Right kidney (tissue), 9 donors: ENCODE measurements at places on chromosomes 7 and 10.
A peak's percentile ranks its signal among the peaks of the same experiment; 100 is the strongest.

- no peak for DNase-seq
Observed at GRCh38 chr10:79159785-79160184, 91.0 kb downstream of the ZMIZ1 start.

- peak; percentile 78 for DNase-seq
Observed at GRCh38 chr7:122303531-122304318, 825 bp downstream of the FEZF1 start.

DNA sequence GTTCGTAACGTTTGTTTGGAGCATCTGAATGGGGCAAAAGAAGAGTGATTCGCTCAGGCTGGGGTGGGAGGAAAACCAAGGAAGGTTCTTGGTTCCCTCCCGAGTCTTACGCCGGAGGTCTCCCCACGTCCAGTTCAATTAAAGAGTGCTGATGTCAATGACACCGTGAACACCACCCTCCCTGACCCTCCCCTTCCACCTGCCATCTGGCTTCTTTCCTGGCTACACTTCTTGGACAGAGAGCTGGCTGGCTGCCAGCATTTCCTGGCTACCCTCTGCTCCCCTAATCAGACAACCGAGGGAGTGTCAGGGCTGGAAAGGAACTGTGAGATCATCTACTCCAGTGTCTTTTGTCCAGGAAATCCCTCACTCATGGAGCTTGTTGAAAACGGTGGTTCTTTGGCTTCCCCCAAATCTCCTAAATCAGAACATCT lies 24.1 kb upstream of the FFAR4 start:
- DNase-seq = peak; percentile 58

DNA sequence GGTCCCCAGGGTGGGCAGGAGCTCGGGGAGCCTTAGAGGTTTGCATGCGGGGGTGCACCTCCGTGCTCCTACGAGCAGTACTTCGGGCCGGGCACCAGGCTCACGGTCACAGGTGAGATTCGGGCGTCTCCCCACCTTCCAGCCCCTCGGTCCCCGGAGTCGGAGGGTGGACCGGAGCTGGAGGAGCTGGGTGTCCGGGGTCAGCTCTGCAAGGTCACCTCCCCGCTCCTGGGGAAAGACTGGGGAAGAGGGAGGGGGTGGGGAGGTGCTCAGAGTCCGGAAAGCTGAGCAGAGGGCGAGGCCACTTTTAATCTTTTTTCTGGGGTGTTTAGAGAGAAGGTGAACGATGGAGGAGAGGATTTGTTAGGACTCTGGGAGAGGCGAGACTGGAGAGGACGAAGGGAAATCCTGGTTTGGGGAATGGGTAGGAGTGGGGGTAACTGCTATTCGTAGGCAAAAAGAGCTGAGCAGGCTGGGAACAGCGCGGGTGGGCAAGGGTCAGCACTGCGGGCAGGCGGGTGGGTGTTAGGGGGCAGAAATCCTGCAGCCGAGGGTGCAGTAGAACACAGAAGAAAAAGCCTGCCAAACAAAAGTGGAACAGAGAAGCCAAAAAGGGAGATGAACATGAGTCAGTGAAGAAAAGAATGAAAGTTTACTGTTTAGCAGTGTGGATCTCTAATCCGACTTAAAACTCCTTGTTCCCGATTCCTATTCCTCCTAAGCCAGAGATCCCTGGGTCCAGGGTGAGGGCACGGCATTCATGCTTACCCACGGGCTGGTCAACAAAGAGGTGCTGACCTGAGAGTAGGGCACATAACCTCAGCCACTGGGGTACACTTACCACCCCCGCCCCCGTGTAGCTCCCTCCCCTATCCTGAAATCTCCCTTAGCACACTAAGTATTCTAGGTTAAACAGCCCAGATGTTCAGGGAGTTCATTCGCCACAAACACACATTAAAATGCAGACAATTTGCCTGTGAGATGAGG lies 26.9 kb downstream of the PRSS2 start:
- no peak for DNase-seq

DNA sequence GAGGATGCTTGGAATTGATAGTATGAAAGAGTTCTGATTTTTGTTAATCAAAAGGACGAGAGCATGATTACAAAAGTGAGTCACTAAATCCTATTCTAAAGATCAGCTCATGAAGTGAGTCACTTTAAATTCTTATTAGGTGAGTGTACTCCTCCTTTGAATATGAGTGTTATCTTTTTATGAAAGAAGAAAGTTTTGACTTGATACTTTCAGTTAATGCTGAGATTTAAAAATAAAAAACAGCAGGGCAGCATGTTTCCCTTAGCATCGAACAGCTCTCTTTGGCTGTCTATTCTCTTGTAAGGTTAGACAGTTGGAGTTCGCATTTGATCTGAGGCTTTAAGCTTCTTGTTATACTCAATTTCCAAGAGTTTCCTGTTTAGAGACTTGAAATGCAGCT lies 222.0 kb downstream of the TWIST1 start:
- DNase-seq = no peak

- DNase-seq = no peak
Observed at GRCh38 chr7:44979481-44980392, 922 bp upstream of the MYO1G start.

- no peak for DNase-seq
Observed at GRCh38 chr7:153675131-153675530, 377.1 kb upstream of the DPP6 start.

GRCh38 chr7:26508917-26509316 lies 217.3 kb downstream of the SNX10 start:
- no peak for DNase-seq

DNA sequence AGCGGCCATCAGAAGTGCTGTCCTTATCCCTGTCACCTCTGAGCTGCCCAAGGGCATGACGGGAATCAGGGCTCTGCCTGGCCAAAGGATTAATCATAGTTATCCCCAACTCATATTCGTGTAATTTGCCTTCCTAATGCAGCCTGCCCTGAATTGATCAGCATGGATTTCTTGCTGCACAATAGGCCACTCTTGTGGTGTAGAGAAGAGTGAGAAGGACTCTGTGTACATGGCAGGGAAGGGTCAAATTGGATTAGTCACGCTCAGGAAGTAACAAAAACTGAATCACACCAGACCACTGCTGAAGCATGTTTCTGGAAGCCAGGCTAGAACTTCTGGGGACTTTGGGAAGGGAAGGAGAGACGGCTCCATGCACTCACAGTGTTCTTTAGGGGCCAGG lies 227.0 kb downstream of the BUB3 start:
- no peak for DNase-seq

DNA sequence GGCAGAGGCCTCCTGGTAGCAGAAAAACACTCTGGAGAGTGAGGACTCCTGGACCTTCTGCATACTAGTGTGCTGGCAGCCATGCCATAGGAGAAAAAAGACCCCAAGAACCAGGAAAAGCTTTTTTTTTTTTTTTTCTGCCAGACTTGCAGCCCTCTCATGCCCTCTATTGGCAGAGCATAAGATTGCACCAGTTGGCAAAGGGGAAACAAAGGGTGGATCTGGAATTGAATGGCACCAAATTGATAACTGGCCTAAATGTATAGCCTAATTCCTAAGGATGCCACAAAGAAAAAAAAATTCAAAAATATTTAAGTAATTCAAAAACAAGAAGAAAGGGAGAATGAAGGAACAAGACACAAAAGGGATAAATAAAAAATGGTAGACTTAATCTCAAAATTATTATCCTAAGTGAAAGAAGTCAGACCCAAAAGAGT lies 112.5 kb upstream of the GHITM start:
- no peak for DNase-seq

- no peak for DNase-seq
Observed at GRCh38 chr7:157460721-157461120, 123.9 kb downstream of the DNAJB6 start.

- no peak for DNase-seq
Observed at GRCh38 chr7:74059681-74060588, 23.7 kb upstream of the LIMK1 start.

DNA sequence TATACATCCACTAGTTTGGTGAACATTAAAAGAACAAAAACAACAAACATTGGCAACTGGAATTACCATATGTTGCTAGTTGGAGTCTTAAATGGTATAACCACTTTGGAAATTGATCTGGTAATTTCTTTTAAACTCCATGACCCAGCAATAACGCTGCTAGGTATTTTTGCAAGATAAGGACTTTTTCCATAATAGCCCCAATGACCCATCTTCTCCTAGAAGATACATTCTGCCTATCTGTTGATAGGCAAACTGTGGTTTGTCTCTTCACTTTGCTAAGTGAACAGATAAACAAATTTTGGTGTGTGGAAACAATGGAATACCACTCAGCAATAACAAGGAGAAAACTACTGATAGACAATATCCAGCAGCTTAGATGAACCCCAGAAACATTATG lies 30.6 kb upstream of the MTURN start:
- no peak for DNase-seq

DNA sequence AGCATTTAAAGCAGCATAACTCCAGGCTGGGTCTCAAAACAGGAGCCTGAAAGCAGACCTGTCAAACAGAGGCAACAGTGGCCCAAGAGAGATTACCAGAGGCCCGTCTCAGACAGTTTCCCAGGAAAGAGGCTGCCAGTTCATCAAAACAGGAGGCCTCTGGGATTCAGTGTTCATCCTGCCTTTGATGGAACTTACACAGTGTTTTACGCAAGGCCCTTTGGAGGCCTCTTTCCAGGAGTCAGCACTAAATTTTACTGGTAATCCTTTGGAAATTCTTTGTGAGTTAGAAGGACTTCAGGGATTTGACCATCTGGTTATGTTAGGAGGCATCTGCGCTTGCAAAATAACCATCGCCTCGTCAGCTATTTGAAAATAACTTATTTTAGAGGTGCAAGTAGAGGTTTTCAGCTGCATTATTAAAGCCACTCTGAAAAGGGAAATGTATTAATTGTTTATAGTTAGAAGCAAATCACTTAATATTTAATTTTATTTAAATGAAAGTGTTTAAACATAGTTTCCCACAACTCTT lies 501.2 kb upstream of the COBL start:
- no peak for DNase-seq

GRCh38 chr7:126378642-126379041 lies 874.1 kb downstream of the GRM8 start:
- no peak for DNase-seq

GRCh38 chr10:14611968-14612693 lies 162.6 kb downstream of the FAM107B start:
- DNase-seq = peak; percentile 36

DNA sequence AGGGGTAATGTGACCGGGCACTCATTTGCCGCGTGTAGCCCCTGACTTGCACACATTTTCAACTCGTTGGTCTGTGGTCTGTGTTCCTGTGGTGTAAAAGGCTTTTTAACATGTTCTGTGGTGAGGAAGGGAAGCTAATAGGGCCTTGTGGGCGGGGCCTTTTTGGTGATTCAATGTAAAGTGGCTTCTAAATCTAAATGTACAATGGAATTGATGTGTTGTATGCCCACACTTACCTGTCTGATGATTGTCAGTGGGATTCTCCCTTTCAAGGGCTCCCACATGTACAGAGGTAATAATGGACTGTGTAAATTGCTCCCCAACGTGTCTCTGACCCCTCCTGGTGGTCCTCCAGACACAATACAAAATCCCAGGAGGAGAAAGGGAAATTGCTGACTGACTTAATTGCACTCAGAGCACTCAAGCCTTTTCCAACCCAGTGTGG lies 43.1 kb upstream of the GATAD1 start:
- no peak for DNase-seq

DNA sequence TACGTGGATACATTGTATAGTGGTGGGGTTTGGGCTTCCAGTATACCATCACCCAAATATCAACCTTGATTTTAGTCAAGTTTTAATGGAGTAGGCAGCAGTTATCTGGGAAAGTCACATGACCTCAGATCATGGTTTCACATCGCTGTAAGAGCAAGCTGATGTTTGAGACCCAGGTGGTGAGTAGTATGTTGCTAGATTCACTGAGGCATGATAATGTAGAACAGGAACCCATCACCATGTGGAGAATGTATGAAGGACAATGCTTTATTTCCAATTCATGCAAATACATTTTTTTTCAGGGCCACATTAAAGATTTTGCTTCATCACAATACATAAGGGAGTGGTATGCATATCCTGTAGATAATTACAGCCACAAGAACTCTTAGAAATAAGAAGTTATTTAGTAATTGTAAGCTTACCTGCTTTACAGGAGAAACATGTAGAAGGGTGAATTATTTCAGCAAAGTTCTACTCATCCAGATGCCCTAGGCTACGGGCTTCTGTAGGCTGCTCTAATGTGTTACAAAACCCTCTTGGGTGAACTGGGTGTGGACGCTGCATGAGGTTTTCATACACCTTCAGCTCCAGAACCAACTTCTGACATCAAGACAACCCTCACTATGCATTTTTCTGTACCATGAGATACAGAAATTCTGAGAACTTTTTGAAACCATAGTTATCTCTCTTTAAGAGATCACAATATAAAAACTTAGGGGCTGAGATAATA lies 27.6 kb upstream of the LAMB4 start:
- DNase-seq = no peak

- no peak for DNase-seq
Observed at GRCh38 chr10:96982149-96982930, 150.2 kb downstream of the LCOR start.

DNA sequence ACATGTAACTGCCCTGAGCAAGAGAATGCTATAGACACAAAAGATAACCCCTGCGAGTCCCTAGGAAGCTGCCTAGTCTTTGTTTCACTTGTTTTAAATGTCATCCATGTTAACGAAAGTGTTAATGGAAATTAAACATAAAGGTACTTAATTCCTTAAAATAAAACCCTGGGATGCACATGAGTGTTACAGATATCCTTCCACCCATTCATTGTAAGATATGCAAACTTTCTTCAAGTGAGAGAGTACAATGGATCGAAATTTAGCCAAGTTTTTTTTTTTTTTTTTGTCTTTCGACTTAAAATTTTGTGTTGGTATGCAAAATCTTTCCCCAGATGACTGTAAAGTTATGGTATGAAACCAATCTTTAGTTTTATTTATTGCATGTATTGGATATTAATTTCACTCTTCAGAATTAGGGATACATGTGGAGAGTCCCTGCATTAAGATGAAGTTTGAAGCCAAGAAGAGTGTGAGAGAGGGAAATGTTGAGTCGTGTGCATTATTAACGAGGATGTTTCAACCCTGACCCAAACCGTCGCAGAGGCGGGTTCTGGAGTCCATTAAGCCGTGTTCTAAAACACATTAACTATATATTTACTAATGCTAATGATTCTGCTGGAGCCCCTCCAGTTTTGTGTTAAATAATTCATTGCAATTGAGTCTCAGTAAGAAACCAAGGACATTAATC lies 1.6 kb downstream of the CDK14 start:
- no peak for DNase-seq

DNA sequence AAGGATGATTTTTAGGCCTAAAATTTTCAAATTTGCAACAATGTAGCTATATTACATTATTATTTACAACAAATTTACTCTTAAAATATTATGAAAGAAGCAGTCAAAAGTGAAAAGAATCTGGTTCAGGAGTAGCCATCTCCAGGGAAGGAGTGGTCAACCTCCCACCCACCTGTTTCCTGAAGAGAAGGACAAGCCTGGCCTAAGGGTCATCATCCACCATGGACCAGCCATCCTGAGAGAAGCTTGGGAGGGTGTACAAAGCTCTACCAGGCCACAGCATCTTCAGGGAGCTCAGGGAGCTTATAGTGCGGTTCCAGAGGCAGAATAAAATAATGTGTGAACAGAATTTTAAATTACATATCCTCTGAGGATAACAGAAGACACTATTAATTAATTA lies 38.1 kb downstream of the COL1A2 start:
- no peak for DNase-seq
